ENCODE measurements at places on chromosomes 4 and X.

DNA sequence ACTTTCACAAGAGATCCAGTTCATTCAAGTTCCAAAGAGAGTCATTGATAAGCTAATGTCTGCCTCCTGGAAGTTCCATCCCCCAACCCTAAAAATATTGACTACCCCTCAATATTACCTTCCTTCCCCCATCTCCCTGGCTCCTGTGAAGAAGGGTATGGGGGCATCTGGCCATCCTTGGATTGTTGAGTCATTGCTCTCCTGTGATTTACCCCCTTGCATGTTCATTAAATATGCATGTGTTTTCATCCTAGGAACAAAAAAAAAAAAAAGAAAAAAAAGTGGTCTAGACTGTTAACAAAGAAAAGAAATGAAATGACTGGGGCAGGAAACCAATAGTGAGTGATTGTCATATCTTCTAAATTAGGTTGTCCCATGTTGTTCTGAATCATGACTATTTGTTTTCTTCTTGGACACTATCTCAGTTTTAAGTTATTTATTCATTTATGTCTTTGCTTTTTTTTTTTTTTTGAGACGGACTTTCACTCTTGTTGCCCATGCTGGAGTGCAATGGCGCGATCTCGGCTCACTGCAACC, 51.9 kb upstream of the HUWE1 start:
- no peak for DNase-seq

DNA sequence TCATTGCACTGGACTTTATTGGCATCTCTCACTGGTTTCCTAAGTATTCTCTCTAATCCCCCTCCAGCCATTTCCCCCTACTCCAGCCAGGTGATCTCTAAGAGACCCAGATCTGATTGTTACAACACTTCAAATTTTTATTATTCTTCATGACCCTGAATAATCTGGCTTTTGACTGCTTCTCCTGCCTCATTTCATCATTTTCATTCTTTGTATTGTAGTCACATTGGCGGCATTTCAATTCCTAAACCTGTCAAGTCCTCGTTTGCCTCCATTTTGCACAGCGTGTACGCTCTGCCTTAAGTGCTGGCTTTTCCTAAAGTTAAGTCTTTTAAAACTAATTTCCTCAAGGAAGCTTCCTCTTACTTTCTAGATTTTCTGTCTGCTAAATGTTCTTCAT, 31.6 kb downstream of the UBE2K start:
- DNase-seq = no peak

DNA sequence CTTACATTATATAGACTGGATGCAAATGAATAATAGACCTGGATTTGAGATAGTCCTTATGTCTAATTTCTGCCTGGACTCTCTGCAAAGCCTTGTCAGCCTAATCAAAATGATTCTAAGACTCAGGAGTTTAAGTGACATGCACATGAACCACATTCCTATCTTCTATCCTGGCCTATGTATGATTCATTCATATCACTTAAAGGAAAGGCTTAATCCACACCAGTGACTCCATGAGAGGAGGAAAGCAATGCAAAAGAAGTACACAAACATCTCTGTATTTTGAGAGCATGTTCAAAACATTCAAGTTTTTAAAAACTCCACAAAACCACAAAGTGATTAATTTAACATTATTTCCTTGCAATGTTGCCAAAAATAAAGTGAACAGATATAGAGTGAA, 14.6 kb downstream of the AMOT start:
- no peak for DNase-seq

- no peak for DNase-seq
Measured at GRCh38 chr4:128775916-128776315, 33.6 kb upstream of the JADE1 start.

- no peak for DNase-seq
Measured at GRCh38 chr4:89674876-89675459, 162.0 kb downstream of the SNCA start.

GRCh38 chrX:95645738-95646137, 1038.9 kb upstream of the DIAPH2 start:
- DNase-seq = no peak

DNA sequence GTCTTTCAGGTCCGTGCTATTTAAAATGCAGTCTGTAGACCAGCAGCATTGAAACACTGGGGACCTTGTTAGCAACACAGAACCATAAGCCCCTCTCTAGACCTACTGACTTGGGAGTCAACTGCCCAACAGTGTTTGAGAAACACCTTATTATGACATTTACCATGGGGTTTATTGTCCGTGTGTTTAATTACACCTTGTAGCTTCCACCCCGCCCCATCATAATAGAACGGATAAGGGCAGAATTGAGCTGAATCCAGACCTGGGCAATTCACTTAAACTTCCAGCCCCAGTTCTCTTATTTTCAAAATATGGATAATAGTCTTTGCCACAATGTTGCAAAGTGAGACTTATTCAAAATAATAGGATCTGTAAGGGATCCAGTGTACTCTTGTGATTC, 30.6 kb upstream of the CLNK start:
- no peak for DNase-seq

GRCh38 chr4:109429545-109429944, 4.1 kb upstream of the SEC24B start:
- DNase-seq = no peak

DNA sequence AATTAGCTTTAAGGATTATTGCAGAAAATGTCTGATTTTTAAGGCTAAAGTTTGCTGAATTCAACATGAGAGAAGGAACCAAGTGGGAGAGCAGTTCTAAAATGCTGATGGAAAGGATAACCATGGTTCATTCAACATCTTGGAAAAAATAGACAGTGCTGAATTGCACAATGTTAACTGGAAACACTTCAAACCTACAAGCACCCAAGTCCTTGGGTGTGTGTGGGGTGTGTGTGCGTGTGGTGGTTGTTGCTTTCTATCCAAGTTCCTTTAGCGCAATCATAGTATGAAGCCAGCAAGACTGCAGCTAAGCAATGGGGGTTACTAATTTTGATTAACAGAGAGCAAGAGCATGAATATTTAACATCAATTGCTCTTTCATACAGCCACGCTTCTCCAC, 29.3 kb upstream of the SCOC start:
- DNase-seq = no peak

DNA sequence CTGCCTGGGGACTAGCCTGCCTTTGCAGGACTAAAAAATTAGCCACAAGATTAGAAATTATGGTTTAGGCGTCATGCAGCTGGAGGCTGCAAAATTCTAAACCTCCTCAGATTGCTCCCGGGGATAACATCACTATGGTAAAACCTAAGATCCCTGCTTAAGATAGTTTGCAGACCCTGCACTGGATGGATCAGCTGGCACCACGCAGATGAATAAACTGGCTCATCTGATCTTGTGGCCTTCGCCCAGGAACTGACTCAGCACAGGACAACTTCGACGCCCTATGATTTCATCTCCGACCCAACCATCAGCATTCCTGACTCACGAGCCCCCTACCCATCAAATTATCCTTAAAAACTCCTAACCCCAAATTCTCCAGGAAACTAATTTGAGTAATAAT, 482.4 kb downstream of the SPRY1 start:
- no peak for DNase-seq

GRCh38 chr4:176189891-176190795, 5.2 kb downstream of the SPATA4 start:
- DNase-seq = no peak

DNA sequence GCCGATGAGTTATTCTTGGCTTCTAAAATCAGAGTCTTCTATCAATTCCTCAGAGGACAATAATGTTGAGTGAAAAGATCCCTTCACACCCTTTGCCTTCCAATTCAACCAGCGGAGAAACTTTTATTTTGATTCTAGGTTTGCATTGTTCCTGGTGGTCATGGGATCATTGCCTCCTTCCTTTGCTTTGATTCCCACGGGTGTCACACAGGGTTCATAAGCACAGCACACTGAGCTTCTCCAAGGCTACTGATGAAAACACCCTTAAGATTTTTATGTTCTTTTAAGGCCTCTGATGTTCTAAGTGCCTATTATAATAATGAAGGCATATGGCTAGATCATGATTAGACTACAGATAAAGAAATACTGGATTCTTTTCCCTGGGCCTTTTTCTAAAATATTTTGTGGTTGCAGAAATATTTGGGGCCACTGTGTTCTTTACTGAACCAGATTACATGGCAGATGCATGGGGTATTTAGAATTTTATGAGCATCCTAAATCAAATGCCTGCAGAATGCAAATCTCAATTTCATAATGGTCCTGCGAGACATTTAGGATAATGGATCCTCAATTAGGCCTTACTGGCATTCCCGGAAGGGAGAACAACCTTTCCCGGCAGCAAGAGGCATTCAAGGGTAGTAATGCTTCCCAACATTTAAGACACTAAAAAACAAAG, 43.9 kb upstream of the FGFBP2 start:
- DNase-seq = no peak

- no peak for DNase-seq
Measured at GRCh38 chr4:186593587-186593973, 38.2 kb upstream of the MTNR1A start.

DNA sequence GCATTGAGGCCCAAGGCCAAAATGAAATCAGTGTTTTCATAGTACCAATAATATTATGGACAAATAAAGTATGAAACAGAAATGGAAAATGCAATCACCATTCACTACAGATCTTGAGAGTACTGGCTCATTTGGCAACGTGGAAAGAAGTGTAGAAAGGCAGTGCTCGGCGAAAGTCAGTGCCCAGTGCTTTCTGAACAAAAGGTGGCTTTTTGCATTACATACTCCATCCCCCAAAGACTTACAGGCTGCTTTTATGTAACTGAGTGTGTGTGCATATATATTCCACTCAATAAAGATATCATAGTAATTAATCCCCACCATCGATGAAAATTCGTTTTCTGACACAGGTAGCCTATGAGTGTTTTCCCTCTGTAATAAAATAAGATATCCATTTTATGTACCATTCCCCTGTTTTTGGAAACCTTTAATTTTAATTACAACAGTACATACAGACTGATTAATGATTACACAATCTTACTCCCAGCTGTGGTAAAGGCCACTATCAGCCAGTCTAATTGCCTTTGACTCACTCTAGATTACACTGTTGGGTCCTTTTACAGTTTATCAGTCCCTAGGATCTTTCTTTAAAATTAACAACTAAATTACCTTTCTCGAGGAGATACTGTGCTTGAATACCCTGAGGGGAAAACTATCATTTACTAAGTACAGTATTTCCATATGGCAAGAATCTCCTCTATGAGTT, 65.9 kb downstream of the MAD2L1 start:
- DNase-seq = no peak

- no peak for DNase-seq
Measured at GRCh38 chr4:163967263-163967662, 472.8 kb downstream of the TMA16 start.

DNA sequence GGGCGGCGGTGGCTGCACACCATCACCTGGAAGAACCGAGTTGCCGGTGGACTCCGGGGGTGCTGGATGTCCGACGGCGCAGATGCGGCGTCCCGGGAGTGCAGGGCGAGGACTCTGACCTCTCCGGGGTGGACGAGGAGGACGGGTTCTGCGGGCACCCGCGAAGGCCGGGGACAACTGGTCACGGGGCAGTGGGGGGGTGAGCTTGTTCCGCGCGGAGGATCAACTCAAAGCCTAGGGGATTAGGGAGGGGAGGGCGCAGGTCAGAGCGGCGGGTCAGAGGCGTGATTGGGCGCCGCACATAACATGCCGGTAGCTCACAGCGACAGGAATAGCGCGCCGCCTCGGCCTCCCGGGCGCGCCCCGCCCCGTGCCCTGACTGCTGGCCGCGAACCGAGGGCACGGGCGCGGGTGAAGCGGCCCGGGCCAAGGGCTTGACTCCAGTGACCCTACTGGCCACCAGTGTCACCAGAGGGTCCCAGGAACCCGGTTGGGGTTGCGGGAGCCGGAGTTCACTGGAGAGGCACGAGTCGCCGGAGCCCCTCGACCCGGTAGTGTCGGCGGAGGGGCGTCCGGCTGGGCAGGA, at the start of gene KLHL34:
Gene KLHL34, minus strand, starts transcription at position 179 of the 586 bp plus-strand sequence. CDS start 542 bp downstream, outside the sequence.
- DNase-seq = no peak

- DNase-seq = peak; percentile 35
Measured at GRCh38 chr4:30716681-30717207, 3.4 kb upstream of the PCDH7 start.

DNA sequence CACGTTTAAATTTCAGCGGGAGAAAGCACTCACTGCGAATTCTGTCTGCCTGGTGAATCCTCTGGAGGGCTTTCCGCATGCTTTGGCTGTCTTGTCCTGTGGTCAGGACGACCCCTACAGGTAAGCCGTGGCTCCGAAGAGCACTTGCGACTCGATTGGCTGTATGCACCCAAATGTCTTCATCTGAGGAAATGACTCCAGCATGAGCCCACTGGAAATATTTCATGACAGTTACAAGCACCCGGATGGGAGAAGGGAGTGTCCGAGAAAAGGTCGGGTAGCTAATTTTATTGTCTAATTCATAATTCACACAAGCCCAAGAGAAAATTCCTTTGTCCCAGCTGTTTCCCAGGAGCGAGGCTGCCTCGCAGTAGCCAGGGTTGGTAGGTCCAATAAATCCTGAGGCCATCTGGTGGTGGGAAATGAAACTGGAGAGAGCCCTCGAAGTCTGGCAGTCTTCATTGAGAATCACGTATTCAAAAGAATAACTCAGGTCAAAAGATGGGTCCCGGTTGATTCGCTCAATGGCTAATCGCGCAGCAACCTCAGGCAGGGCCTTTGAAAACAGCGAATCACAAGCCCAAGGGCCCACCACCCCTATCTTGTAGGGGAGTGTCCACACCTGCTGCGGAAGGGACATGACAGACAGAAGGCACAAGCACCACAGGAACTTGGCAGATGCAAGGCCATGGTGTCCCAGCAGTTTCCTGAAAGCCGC, 6.6 kb downstream of the GUCY2F start:
- DNase-seq = peak; percentile 56

GRCh38 chr4:123484291-123484926, 87.8 kb downstream of the SPRY1 start:
- DNase-seq = peak; percentile 7

- no peak for DNase-seq
Measured at GRCh38 chr4:113607998-113608397, 153.5 kb downstream of the CAMK2D start.

DNA sequence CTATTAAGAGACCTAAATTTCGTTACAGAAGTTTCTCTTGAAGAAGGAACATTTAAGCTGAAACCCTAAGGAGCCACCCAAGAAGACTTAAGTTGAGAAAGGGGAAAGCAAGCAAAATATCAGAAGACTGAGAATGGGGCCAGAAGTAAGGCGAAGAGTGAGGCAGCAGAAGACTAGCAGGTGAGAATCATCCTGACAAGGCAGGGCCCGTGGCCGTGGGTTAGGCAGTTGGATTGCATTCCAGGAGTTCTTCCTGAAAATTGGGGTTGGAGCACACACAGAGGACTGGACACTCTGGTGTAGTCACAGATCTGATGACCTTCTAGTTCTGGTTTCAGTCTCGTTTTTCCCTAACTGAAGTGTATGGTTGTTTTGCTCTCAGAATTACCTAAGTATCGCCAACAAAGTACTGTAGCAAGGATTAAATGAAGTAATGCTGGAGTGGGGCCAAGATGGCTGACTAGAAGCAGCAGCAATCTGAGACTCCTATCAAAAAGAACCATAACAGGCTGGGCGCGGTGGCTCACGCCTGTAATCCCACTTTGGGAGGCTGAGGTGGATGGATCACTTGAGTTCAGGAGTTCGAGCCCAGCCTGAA, 94.4 kb upstream of the GUCY1A1 start:
- no peak for DNase-seq

- DNase-seq = no peak
Measured at GRCh38 chr4:99052902-99053301, 35.7 kb downstream of the ADH5 start.
